ENCODE measurements at places on chromosomes 16 and 17.

GRCh38 chr17:27466743-27467375 is 10.6 kb downstream of the KSR1 start:
- DNase-seq, result peak; percentile 60

DNA sequence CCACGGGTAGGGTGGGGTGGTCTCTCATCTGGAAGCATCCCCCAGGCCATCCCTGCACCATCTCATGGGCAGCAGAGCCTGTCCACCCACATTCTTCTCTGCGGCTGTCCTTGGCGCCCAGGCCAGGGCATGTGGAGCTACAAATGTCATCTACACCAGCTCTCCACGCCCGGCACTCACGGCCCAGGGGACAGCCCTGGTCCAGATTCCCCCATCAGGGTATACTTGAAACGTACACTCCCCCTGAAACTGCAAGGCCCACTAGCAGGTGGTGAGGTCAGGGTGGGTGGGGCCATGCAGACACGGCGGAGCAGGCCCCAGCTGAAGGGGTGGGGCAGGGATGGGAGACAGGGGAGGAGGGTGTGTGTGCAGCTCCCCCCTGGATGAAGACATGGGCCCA is 3.2 kb upstream of the SOX8 start:
- no peak for DNase-seq

GRCh38 chr17:4180791-4181190 is 37.8 kb downstream of the CYB5D2 start:
- no peak for DNase-seq

GRCh38 chr17:32541640-32542039 is 54.8 kb downstream of the CDK5R1 start:
- DNase-seq, result no peak

- no peak for DNase-seq
Measured at GRCh38 chr16:49355933-49356665, 17.5 kb upstream of the C16orf78 start.

DNA sequence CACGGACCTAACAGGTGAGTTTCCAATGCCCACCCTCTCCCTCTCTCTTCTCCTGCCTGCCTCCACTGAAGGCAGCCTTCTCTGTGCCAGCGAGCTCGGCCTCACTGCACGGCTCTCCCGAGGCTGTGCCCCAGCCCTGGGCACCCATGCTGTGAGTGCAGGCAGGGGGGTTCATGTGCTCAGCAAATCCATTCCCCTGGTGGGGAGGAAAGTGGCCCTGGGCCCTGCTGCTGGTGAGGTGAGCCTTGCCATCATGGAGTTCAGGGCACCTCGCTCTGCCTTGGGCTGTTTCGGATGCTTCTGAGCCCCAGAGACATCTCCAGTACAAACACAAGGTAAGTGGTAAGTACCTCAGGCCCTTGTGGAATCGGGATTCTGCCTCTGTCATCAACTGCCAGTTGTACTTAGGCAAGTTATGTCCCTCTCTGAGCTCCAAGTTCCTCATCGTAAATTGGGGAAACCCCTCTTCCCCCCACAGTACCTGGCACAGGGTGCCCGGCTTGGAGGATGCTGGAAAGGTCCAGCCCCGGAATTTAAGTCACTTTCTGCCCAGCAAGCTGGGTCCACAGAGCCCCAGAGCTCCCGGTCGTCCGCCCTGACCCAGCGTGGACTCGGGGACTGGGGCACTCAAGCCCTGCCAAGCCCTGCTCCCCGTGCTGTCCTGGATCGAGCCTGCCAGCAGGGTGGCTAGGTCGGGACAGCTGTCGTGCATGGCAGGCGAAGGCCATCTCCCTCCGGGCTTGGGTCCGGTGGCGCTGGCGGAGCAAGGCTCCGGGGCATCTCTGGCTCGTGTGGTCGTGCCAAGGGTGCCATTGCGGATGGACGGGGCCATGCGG is 684 bp upstream of the NUDT16L1 start:
- no peak for DNase-seq

- DNase-seq, result no peak
Measured at GRCh38 chr17:50766222-50767023, 895 bp downstream of the ANKRD40CL start.

DNA sequence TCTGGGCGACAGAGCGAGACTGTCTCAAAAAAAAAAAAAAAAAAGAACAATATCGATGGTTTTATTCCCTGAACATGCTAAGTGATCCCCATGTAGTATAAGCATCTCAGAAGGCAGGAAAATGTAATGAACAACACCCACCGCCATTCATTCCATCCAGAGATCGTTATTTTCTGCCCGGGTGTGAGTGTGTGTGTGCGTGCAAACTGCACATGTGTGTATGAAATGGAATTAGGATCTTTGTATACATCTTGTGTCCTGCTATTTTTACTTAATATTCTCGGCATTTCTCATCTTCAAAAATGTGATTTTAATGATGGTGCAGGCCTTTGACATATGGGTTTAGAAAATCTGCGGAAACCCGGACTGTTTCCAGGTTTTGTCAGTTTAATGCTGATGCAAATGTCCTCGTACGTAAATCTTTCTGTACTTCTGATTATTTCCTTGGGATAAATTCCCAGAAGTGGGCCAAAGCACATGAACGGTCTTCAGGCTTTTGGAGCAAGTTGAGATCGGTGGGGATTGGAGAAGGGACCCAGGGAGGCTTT is 254.8 kb downstream of the SEC14L1 start:
- no peak for DNase-seq

Data from CD4-positive, alpha-beta T cell treated with Interferon alpha-2 for 1 hour (primary cell).